ENCODE measurements at places on chromosomes 1 and 21. TPM values are rescaled to one million over a fixed set of nuclear protein-coding genes. Genes with fewer than 3 reads are reported as not detected.

DNA sequence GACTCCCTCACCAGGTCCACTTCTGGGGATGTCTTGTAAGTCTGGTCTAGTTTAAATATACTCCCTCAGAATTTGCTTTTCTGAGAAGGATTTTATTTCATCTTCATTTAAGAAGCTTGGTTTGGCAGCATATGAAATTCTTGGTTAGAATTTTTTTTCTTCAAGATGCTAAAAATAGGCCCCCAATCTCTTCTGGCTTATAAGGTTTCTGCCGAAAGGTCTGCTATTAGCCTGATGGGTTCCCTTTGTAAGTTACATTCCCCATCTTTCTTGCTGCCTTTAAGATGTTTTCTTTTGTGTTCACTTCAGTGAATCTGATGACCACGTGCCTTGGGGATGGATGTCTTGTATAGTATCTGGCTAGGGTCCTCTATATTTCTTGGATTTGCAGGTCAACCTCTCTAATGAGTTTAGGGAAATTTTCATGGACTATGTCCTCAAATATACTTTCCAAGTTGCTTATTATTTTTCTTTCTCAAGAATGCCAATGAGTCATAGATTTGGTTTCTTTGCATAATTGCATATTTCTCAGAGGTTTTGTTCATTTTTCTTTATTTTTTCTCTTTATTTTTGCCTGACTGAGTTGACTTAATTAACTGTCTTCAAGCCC is 19.4 kb downstream of the TCP10L start:
- no peaks in the 10 kb centered on the region for H3K4me1 ChIP-seq

GRCh38 chr1:25854554-25854953 is 4.7 kb downstream of the AUNIP start:
- no peak overlapping the region for H3K4me3 ChIP-seq
- no peaks in the 10 kb centered on the region for H3K27me3 ChIP-seq
- no peaks in the 10 kb centered on the region for H3K4me1 ChIP-seq
- no peak for DNase-seq
- H3K36me3 ChIP-seq, result no peaks in the 10 kb centered on the region
- no peak overlapping the region for H3K27ac ChIP-seq

DNA sequence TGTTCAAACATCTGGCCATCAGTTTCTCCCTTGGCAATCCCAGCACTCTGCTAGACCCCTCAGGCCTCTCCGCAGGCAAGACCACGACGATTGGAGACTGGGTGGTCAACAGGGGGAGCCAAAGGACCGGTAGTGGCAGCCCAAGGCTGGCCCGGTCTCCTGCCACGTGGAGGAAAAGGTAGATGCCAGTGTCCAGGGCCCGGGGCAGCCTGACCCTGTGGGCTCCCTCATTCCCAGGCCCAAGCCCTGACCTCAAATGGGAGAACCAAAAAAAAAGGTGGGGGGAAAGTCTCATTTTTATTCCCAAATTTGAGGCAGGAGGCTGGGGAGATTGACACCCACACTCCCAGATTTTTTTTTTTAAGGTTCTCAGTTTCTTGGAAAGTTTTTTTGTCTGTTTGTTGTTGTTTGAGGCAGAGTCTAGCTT is 24.8 kb downstream of the S100A6 start:
- H3K4me1 ChIP-seq, result peaks cover 22% of the 10 kb centered on the region
- H3K4me3 ChIP-seq, result no peak overlapping the region
- H3K36me3 ChIP-seq, result no peaks in the 10 kb centered on the region
- H3K27ac ChIP-seq, result peak overlapping the region; percentile 37

DNA sequence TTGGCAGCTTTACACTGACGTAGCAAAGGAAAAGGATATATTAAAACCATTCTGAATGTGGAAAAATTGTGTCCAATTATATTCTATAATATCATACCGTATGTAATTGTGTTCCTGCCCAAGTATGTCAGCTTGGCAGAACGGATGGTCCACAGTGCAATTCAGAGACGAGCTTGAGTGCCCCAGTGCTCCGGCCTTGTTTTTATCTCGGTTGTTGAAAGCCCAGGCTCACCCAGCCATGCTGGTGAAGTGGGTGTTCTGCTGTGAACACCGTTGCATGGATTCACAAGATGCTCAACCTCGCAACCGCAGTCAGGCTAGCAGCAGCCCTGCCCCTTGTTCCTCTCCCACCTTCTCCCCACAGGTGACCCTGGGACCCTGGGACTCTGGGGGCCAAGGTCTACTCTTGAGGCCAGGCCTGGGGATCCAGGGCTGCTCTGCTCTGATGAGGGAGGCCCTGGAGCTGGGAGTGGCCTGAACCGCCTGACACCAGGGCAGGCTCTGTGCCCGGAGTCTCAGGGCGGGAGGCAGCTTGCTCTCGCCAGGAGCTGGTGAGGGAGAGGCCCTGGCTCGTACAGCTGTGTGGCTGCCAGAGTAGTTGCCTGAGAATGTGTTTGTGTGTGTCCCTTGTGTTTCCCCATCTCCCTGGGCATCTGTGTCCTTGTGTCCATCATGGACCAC is 11.2 kb downstream of the PTPRF start:
- peak overlapping the region; percentile 72 for H3K27ac ChIP-seq
- DNase-seq, result peak; percentile 76
- no peaks in the 10 kb centered on the region for H3K36me3 ChIP-seq
- H3K4me1 ChIP-seq, result peaks cover 9% of the 10 kb centered on the region
- H3K4me3 ChIP-seq, result no peak overlapping the region

GRCh38 chr1:205301842-205302588 is 19.5 kb downstream of the NUAK2 start:
- H3K4me1 ChIP-seq, result no peaks in the 10 kb centered on the region
- H3K27me3 ChIP-seq, result no peaks in the 10 kb centered on the region
- H3K36me3 ChIP-seq, result no peaks in the 10 kb centered on the region

- no peak overlapping the region for H3K4me3 ChIP-seq
- no peaks in the 10 kb centered on the region for H3K4me1 ChIP-seq
- no peaks in the 10 kb centered on the region for H3K27me3 ChIP-seq
- H3K36me3 ChIP-seq, result no peaks in the 10 kb centered on the region
Measured at GRCh38 chr1:63991685-63992084, 211.7 kb upstream of the UBE2U start.

GRCh38 chr1:22995774-22996173 is 19.9 kb downstream of the TEX46 start:
- no peak overlapping the region for H3K27ac ChIP-seq
- H3K36me3 ChIP-seq, result no peaks in the 10 kb centered on the region
- no peak for DNase-seq
- H3K27me3 ChIP-seq, result no peaks in the 10 kb centered on the region
- H3K4me3 ChIP-seq, result no peak overlapping the region
- H3K4me1 ChIP-seq, result no peaks in the 10 kb centered on the region

GRCh38 chr1:39727221-39727931 is 11.3 kb upstream of the PPIE start:
- H3K4me3 ChIP-seq, result no peak overlapping the region
- H3K36me3 ChIP-seq, result no peaks in the 10 kb centered on the region
- no peaks in the 10 kb centered on the region for H3K4me1 ChIP-seq
- no peak for DNase-seq

GRCh38 chr1:224635356-224635755 is 19.2 kb downstream of the CNIH3 start:
- H3K4me3 ChIP-seq, result no peak overlapping the region
- no peaks in the 10 kb centered on the region for H3K4me1 ChIP-seq
- no peak overlapping the region for H3K27ac ChIP-seq

GRCh38 chr1:24339996-24340395 is 20.8 kb downstream of the GRHL3 start:
- H3K4me3 ChIP-seq, result no peak overlapping the region
- no peaks in the 10 kb centered on the region for H3K4me1 ChIP-seq
- no peaks in the 10 kb centered on the region for H3K27me3 ChIP-seq
- H3K36me3 ChIP-seq, result no peaks in the 10 kb centered on the region

DNA sequence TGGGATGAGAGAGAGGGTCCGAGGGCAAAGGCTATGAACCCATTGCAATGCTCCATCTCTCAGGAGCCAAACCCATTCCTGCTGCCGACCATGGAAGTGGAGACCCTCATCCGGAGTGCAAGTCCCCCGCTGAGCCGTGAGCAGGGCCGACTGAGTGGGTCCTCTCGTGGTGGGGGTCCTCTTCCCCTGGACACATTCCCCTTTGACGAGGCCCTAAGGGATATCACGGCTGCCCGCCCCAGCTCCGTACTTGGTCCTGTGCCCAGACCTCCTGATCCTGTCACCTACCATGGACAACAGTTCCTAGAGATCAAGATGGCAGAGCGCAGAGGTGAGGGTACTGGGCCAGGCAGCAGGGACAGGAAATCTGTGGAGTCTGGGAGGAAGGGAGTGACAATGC is 11.0 kb downstream of the HYI start:
- no peak overlapping the region for H3K4me3 ChIP-seq
- H3K36me3 ChIP-seq, result no peaks in the 10 kb centered on the region
- peak; percentile 11 for DNase-seq
- no peaks in the 10 kb centered on the region for H3K27me3 ChIP-seq
- H3K27ac ChIP-seq, result no peak overlapping the region

- H3K27me3 ChIP-seq, result no peaks in the 10 kb centered on the region
- DNase-seq, result no peak
- no peaks in the 10 kb centered on the region for H3K4me1 ChIP-seq
- no peak overlapping the region for H3K4me3 ChIP-seq
Measured at GRCh38 chr21:36381841-36382589, 3.2 kb upstream of the CHAF1B start.

- no peaks in the 10 kb centered on the region for H3K27me3 ChIP-seq
- H3K4me1 ChIP-seq, result no peaks in the 10 kb centered on the region
- DNase-seq, result no peak
- no peak overlapping the region for H3K27ac ChIP-seq
- H3K36me3 ChIP-seq, result no peaks in the 10 kb centered on the region
- no peak overlapping the region for H3K4me3 ChIP-seq
Measured at GRCh38 chr21:42694751-42695696, 41.6 kb downstream of the PDE9A start.

DNA sequence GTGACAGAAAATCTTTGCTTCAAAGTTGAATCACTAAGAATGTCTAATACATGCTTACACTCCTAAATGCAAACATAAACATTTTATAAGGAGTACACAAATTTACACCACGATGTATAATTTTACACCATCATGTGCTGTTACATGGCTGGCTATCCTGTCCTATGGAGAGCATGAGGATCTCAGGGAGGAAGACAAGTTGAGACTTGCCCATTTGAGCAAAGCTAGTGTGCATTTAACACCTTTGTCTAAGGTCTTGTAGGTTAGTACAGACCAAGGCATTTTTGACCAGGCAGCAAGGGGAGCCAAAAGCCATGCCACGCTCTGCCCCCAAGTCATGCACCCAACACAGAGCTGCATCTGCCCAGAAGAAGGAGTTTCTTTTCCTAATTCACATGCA is 14.5 kb upstream of the COG2 start:
- H3K4me1 ChIP-seq, result no peaks in the 10 kb centered on the region
- H3K36me3 ChIP-seq, result no peaks in the 10 kb centered on the region
- no peak overlapping the region for H3K4me3 ChIP-seq
- no peak for DNase-seq

DNA sequence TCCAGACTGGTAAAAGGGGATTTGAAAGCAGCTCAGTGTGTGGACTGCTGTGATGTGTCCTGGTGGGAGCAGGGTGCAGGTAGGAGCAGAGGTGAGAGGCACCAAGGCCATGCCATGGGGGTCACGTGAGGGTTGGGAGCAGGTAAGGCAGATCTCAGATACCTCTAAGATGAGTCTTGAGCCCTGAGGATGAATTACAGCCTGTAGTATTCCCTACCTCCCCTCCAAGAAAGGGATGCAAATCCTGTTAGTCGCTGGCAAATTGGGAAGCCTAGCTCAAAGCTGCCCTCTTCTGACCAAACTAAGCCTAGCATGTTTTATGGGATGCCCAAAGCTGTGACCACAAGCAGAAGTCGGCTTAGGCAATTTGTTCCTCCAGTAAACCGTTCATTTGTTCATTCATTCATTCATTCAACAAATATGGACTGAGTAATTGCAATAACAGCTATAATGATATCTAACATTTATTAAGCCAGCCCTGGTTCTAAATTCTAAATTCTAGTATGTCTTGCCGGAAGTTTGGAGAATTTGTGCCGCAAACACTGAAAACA is 3.9 kb upstream of the NUAK2 start:
- no peak overlapping the region for H3K27ac ChIP-seq
- no peak overlapping the region for H3K4me3 ChIP-seq

DNA sequence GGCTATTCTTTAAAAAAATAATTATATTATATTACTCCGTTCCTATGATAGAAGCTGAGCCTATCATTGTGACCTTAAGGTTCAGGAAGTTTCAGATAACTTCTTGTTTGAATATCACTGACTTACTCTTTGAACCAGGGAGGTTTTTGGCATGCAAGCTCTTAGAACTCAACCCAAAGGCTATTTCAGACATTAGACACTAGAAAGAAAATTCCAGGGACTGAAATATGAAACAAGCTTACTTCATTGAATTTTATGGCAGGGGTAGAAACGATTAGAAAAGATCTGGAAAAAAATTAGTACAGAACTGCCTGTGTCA is 159.6 kb downstream of the DENND1B start:
- no peaks in the 10 kb centered on the region for H3K4me1 ChIP-seq
- H3K27ac ChIP-seq, result no peak overlapping the region
- no peaks in the 10 kb centered on the region for H3K36me3 ChIP-seq
- no peaks in the 10 kb centered on the region for H3K27me3 ChIP-seq
- no peak overlapping the region for H3K4me3 ChIP-seq

DNA sequence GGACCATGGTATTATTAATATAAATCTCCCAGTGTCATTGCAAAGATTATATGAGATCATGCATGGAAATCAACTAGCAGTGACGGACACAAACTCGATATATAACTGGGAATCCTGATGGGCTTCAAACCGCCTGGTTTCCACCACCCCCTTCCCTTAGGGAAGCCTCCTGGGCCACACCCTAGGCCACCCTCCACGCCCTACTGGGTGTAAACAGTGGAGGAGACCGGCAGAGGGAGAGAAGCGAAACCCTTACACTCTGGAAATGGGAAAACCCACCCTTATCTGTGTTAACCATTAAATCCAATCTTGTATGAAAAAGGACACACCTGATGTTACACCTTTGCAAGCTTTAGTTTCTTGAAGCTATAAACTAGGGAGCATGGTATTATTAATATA is 595 bp upstream of the ZNHIT6 start:
- DNase-seq, result no peak
- no peaks in the 10 kb centered on the region for H3K27me3 ChIP-seq
- H3K36me3 ChIP-seq, result no peaks in the 10 kb centered on the region
- H3K4me3 ChIP-seq, result peak overlapping the region; percentile 70

GRCh38 chr21:26405735-26406361 is 167.2 kb downstream of the CYYR1 start:
- H3K4me1 ChIP-seq, result no peaks in the 10 kb centered on the region
- no peaks in the 10 kb centered on the region for H3K36me3 ChIP-seq
- no peaks in the 10 kb centered on the region for H3K27me3 ChIP-seq
- no peak overlapping the region for H3K27ac ChIP-seq
- DNase-seq, result no peak

DNA sequence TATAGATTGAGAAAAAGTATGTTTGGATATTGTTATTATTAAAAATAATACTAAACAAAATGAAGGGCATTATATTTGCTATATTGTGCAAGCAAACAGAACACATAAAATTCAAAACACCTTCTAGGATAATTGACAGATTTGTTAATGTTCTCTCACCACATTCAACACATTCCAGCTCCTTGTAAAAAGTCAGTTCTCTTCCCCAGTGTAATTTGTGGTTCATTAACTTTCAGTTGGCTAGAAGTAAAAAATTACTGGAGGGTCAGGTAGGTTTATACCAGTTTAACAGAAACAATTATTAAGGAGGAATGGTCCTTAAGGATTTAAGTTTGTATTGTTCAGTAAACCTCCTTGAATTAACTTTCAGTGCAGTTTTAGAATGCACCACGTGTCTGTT is 1235.3 kb upstream of the ADGRL2 start:
- H3K4me1 ChIP-seq, result no peaks in the 10 kb centered on the region
- H3K27ac ChIP-seq, result no peak overlapping the region
- no peaks in the 10 kb centered on the region for H3K36me3 ChIP-seq
- H3K4me3 ChIP-seq, result no peak overlapping the region
- no peaks in the 10 kb centered on the region for H3K27me3 ChIP-seq

Gene XCL2
- not detected for total RNA-seq

Gene CAMTA1
- 83.4 TPM for total RNA-seq

Gene ORC1
- total RNA-seq, result 4.6 TPM

Gene CHI3L1
- total RNA-seq, result 21.2 TPM

Gene ADAM30
- not detected for total RNA-seq

Gene ASPM
- total RNA-seq, result not detected

Gene TTC34
- total RNA-seq, result 0.29 TPM
